ENCODE measurements at places on chromosomes 2 and 18. TPM values are rescaled to one million over a fixed set of nuclear protein-coding genes. Genes with fewer than 3 reads are reported as not detected.

FLACC1 gene
- 5.0 TPM for total RNA-seq

FAM110C gene
- total RNA-seq: 5.2 TPM

DNA sequence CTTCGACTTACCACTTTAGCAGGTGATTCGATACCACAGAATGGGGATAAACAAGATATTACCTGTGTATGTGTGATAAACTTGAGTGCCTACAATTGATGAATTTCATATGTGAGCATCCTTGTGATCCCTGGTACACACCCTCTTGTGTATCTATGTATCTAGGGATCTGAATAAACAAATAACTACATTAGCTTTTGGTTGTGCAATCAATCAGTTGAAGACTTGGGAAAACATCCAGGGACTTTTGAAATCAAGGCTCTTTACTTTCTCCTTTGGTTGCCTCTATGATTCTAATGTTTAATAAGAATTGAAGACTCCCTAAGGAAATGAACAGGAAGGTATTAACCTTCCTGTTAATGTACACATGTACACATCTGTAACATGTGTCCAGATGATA lies 97.3 kb upstream of the DCC start:
- no peak for DNase-seq

DNA sequence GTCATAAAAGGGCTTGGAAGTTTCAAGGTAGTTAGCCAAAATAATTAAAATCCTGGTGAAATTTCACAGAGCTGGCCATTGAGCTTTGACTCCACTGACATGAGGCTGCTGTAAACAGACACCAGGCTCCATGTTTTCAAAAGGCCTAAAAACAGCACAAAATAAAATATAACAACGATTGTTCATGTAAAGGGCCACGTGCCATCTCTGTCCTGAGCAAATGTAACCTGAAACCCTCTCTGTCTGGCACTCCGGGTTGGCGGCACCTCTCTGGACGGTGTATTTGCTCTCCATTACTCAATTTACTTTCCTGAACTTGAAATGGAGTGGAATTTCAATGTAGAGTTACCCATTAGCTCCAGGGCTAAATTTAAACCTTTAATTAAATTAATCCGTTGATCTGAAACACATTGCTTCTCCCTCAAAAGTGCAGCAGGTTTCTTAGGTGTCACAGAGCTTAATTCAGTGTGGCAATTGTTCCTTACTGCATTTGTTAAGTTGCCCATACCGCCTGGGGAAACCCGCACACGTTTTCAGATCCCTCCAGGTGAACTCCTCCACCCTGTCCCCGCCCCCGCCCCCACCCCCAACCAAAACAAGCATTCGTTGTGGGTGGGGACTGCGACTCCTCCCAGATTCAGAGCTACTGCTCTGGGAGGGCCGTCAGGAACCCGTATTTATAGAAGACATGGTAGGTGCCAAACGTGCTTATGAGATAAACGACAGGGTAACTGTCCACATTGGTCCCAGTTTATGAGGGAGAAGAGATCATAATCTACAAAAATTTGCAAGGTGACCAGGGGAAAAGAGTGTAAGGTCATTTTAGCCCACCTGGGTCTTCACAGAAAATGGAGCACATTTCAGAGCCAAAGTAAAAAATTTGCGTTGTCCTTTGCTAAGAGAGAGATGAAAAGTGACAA lies 1.2 kb upstream of the CABLES1 start:
- DNase-seq: no peak

- DNase-seq: no peak
Observed at GRCh38 chr18:23634692-23635091, 28.0 kb downstream of the ANKRD29 start.

Measured in left ventricle myocardium superior (tissue), 1 donor.